ENCODE measurements at places on chromosomes 4 and X.

GRCh38 chr4:56424697-56425514 is 10.5 kb downstream of the PPAT start:
- DNase-seq = no peak

GRCh38 chr4:148514041-148514440 is 71.8 kb upstream of the NR3C2 start:
- no peak for DNase-seq

- no peak for DNase-seq
These were observed 35.6 kb downstream of the GPR143 start for GRCh38 chrX:9730078-9730477.

DNA sequence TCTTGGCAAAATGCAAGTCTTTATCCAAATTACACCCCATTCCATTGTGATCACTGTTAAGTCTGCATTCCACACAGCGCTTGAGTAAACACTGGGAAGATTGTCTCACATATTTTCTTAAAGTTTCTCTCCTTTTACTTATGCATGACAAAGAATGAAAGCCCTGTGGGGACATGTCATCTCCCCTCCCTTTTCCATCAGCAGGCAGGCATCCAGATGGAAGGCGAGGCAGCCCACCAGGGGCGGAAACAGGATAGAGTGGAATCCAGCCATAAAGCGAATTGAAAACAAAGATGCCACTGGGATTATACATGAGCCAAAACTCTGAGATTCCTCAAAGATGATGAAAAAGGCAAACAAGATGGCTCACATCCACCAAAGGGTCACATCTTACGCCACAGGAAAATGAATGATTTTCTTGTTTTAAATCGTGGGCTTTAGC is 78.2 kb downstream of the AFAP1 start:
- DNase-seq = no peak

GRCh38 chr4:15695240-15695699 is 7.6 kb upstream of the BST1 start:
- no peak for DNase-seq

GRCh38 chrX:65744965-65745364 is 77.5 kb downstream of the MSN start:
- DNase-seq = no peak

DNA sequence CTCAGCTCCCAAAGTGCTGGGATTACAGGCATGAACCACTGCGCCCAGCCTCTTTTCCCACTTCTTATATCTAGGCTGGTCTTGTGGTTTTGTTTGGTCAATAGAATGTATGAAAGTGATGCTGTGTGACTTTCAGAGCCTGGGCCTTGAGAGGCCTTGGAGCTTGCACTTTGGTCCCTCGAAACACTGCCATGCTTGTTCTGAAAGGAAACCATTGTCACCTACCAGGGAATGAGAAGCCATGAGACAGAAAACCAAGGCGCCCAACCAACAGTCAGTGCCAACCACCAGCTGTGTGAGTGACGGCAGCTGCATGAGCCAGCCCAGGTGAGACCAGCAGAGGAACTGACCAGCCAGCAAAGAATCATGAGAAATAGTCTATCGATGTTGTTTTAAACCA is 57.4 kb downstream of the SCD5 start:
- no peak for DNase-seq

GRCh38 chr4:139522457-139522856 is 33.6 kb downstream of the SETD7 start:
- no peak for DNase-seq

DNA sequence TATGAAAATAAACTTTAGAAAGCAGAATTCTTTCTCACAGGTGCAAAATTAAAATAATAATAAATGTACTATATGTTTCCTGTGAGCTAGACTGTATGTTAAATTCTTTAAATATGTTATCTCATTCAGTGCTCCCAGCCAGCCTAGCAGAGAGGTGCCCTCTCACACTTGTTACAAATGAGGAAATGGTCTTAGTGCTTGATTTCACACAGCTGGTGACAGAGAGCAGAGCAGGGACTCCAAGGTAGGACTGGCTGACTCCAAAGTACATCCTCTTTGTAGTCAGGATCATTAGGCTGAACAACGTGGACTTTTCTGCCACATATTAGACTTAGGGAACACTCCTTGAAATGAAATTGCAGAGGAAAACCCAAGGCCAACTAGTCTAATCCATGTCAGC is 72.0 kb upstream of the HHIP start:
- no peak for DNase-seq

DNA sequence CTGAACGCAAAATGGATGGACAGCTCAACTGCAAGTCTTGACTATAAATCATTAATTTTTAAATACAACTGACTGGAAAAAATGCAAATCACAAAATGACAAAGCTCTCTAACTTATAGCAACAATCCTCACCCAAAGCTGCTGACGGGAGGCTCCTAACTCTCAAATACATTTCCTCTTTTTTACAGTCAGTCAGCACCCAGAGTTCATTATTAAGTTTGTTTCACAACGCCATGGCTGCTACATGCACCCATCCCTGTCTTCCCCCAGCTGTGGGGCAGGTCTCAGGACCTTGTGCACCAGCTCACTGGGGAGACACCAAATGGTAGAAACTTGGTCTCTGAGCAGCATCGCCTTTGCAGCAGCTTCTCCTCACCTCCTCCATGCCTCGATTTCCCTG is 97.6 kb downstream of the SLC34A2 start:
- DNase-seq = no peak

DNA sequence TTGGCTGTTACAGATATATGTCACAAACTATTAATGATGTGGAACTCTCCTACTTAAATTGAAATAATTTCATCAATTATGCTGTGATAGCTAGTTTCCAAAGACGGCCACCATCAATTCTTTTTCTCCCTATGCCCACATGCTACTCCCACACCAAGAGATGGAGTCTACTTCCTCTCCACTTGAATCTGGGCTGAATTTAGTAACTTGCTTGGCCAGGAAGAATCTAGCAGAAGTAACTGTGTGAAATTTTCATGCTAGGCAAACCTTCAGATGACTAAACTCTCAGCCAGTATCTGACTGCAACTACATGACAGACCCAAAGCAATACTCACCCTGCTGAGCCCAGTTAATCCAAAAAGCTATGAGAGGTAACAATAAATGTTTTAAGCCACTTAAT is 3.2 kb downstream of the SEPSECS start:
- no peak for DNase-seq

- DNase-seq = no peak
These were observed 56.4 kb upstream of the SCML1 start for GRCh38 chrX:17680732-17681413.

DNA sequence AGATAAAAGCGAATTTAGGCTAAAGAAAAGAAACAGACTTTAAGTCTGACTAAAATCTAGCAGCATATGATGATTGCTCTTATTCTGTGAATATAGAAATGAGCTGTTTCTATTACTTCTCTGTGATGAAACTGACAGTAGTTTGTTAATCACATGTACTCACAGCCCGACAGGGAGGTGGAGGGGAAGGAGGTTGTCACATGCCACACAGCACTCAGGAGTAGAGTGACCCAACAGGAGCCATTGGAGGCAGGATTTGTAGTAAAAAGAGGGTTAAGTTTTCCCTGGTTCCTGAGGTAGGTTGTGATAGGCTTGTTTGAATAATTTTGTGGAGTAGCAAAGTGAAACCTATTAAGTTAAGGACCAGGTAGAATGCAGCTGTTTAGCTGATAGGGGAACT is 495.9 kb downstream of the CENPC start:
- no peak for DNase-seq

GRCh38 chrX:66053414-66053813 is 13.5 kb upstream of the VSIG4 start:
- no peak for DNase-seq

GRCh38 chr4:165443276-165443675 is 64.5 kb downstream of the CPE start:
- DNase-seq = no peak

DNA sequence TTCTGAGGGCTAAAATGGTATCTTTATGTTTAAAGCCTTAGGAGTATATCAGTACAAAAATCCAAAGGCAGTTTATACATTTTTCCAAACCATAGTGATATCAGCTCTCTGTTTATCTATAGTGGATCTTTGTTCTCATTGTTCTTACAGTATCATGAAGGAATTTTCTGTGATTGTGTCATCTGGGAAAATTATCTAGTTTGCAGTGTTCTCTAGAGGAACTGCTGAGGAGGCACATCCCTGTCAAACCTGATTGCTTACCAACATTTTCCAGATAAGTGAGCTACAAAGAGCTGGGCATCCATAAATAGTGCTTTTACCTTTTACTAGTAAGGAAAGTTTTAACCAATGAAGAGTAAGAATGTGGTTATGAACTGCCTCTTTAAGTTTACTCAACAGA is 44.9 kb upstream of the SLC25A31 start:
- no peak for DNase-seq

DNA sequence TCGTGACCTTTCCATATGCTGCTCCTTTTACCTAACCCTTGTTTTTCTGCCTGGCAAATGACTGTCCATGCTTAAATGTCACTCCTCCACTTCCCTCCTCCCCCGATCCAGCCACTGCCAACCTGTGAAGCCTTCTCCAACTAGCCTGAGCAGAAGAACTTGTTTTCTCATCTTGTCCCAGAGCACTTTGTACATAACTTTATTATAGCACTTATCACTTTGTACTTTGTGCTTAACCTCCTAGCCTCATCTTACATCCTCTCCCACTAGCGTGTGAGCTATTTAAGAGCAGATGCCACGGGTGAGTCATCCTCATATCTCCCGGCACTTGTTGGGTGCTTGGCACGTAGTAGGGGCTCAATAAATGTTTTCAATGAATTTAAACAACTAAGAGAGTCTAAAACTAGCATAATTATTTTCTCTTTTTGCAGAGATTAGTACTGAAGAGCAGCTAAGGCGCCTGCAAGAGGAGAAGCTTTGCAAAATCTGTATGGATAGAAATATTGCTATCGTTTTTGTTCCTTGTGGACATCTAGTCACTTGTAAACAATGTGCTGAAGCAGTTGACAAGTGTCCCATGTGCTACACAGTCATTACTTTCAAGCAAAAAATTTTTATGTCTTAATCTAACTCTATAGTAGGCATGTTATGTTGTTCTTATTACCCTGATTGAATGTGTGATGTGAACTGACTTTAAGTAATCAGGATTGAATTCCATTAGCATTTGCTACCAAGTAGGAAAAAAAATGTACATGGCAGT is 46.9 kb downstream of the XIAP start:
- DNase-seq = no peak
